ENCODE measurements at places on chromosomes 13 and 19. TPM values are rescaled to one million over a fixed set of nuclear protein-coding genes. Genes with fewer than 3 reads are reported as not detected.

Gene SLC6A16
- total RNA-seq, result 0.86 TPM

Gene FCAR
- total RNA-seq, result not detected

Gene DAND5
- 0.26 TPM for total RNA-seq

Gene FAM216B
- not detected for total RNA-seq

Gene LGALS7
- total RNA-seq, result not detected

- no peak for DNase-seq
Measured at GRCh38 chr19:51525651-51526050, 5.8 kb downstream of the SIGLEC6 start.

GRCh38 chr13:48528720-48529119 is 4.2 kb downstream of the RCBTB2 start:
- DNase-seq, result no peak

DNA sequence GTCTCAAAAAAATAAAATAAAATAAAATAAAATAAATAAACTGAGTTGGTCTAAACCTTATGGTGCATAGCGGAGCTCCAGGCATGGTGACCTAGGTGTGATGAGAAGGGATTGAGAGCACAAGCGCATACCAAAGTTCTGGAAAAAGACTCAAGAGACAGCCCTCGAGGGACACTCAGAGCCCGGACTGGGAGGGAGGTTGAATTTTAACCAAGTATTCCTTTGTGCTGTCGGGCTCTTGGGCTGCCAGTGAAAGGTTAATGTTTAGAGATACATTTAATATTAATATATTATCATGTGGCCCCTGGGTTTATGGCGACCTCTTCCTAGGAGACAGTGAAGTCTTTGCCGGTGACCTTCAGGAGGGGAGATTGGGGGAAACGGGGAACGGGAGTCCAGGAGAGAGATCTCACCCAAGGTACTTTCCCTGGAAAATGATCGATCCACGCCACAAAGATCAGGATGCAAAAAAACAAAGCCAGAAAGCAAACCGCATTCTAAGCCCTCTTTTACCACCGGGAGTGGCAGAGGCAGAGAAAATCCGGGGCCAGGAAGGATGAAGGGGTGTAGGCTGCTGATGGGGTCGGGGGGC is 1.6 kb downstream of the FUT6 start:
- DNase-seq, result peak; percentile 37

GRCh38 chr13:37741536-37741935 is 128.0 kb downstream of the TRPC4 start:
- no peak for DNase-seq

DNA sequence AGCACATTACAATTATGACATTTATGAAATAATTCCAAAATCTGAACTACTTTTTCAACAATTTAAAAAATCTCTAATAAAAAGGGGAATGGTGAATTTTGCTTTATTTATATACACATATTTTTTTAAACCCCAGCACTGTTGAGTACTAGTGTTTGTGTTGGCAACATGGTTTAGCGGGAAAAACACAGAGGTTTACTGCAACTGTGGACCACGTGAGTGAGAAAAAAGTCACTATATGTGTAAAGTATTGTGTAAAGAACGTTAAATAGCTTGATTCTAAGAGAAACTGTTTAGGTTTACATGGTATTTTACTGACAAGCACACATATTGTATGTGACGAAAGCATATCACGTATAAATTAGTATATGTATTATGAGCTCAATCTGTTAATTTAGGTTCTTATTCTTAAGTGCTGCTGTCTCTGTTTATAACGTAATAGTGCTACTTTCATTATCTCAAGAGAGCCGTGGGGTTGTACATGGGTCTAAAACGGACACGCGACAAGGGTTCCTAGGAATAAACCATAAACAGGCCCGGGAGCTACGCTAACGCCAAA is 617 bp downstream of the SKA3 start:
- no peak for DNase-seq

DNA sequence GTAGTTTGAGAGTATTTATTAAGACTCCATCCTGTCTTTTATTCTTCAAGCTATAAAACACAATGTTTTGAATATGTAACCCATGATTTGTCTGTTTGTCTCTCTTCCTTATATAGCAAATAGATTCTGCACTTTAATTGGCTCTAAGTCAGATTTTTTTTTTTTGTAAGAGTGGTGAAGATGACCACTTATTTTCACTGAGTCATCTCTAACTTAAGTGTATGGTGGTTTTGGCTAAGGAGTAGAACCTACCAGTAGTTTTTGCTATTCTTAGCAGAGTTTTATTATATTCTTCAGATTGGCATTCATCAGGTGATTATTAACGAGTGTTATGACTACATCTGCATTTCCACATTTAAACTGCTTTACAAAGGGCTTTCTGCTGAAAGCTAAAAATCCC is 194.7 kb downstream of the LMO7 start:
- no peak for DNase-seq

Measured in mucosa of gallbladder (tissue), 1 donor.